ENCODE measurements at places on chromosomes 2 and 18.

GRCh38 chr18:7633171-7633570 is 66.1 kb downstream of the PTPRM start:
- no peak overlapping the region for H3K27ac ChIP-seq
- H3K4me1 ChIP-seq = peaks cover 13% of the 10 kb centered on the region
- no peaks in the 10 kb centered on the region for H3K36me3 ChIP-seq
- DNase-seq = no peak
- no peak overlapping the region for H3K4me3 ChIP-seq

DNA sequence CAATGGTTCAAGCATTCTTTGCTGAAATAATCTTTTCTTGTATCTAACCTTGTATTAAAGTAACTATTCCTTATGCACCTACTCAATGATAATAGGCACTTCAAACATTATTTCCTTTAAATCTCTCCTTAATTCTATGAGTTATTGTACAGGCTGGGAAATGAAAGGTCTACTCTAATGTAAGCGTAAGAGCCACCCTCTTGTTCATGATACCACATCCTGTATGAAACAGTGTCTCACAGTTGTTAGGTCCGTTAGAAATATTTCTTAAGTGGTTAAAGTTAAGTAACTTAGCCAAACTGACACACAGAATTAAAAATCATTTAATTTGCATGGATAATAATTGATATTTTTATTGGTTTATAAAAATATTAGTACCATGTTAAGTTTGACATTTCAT is 162.5 kb upstream of the RPRM start:
- no peaks in the 10 kb centered on the region for H3K36me3 ChIP-seq
- H3K4me3 ChIP-seq = no peak overlapping the region
- no peak for DNase-seq
- peaks cover 5% of the 10 kb centered on the region for H3K4me1 ChIP-seq

DNA sequence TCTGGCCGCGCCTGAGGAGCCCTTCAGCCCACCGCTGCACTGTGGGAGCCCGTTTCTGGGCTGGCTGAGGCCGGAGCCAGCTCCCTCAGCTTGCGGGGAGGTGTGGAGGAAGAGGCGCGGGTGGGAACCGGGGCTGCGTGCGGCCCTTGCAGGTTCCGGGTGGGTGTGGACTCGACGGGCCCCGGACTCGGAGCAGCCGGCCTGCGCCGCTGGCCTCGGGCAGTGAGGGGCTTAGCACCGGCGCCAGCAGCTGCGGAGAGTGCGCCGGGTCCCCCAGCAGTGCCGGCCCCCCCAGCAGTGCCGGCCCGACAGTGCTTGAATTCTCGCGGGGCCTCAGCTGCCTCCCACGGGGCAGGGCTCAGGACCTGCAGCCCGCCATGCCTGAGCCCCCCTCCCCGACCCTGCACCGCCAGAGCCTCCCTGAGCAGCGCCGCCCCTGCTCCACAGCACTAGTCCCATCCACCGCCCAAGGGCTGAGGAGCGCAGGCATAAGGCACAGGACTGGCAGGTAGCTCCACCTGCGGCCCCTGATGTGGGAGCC is 534.2 kb downstream of the ZNF804A start:
- no peaks in the 10 kb centered on the region for H3K36me3 ChIP-seq
- no peak overlapping the region for H3K4me3 ChIP-seq
- no peak for DNase-seq
- no peaks in the 10 kb centered on the region for H3K4me1 ChIP-seq
- H3K27ac ChIP-seq = no peak overlapping the region

DNA sequence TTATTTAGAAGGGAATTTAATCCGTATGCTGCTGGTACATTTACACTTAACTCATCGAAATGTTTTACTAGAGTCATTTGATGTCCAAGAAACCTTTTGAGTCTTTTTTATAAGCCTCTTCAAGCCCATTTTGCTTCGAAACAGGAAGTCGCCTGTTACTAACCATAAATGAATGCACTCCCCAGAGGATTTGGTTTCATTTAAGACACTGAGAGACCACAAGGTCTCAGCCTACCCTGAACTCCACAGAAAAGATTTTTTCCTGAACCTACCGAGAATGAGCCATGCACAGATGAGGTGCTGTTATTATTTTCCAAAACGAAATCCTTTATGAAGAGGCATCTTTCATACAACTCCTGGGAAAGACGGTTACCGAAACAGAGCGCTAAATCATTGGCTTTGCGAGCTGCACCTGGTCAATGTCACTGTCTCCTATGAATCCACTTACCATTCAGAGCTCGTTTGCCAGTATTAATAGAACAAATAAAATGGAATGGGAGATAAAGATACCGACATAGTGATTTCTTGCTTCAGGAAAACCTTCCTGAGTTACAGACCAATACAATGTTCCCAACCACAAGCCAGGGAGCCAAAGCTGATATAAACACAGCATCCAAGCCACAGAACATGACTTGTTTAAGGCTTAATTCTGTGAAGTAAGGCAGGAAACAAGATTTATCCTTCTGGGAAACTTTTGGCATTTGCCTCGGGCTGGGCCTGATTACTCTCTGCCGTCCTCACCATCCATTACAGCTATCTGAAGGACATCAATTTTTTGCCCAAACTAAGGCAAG is 382.1 kb downstream of the OSR1 start:
- H3K27me3 ChIP-seq = no peaks in the 10 kb centered on the region
- no peak overlapping the region for H3K27ac ChIP-seq
- no peaks in the 10 kb centered on the region for H3K4me1 ChIP-seq
- H3K36me3 ChIP-seq = no peaks in the 10 kb centered on the region
- no peak for DNase-seq

DNA sequence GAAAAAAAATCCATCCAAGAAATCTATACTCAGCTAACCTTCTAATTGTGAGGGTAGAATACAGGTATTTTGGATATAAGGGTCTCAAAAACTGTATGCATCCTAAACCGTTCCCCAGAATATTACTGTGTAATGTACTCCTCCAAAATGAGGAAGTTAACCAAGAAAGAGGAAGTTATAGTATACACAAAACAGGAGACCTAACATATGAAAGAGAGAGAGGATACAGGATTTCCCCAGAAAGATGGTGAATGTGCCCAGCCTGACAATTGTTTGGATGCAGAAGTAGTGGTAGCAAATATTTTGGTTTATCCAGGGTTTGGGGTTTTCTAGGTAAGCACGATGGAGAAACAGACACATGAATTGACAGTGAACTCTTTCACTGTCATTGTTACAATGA is 50.6 kb downstream of the GALNT3 start:
- H3K27ac ChIP-seq = no peak overlapping the region
- no peak for DNase-seq
- no peaks in the 10 kb centered on the region for H3K36me3 ChIP-seq
- no peaks in the 10 kb centered on the region for H3K27me3 ChIP-seq
- no peaks in the 10 kb centered on the region for H3K4me1 ChIP-seq
- no peak overlapping the region for H3K4me3 ChIP-seq

DNA sequence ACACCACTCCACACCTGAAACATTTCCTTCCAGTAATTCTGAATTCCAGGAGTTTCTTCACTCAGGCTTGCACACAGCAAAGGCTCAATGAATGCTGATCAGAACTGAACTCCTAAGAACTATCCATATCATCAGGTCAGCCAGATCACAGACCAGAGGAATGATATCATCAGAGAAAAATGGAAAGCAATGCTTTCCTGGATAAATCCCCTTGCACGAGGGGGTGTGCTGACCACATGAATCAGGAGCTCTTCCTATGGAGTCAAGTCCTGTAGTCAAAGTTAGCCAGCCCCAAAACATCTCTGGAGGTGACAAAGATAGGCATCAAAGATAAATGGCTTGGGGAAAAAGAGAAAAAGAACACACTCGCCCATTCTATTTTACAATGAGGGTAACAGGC is 83.8 kb upstream of the ACVR2A start:
- no peaks in the 10 kb centered on the region for H3K36me3 ChIP-seq
- H3K4me1 ChIP-seq = peaks cover 15% of the 10 kb centered on the region
- no peak for DNase-seq
- H3K4me3 ChIP-seq = no peak overlapping the region
- H3K27me3 ChIP-seq = no peaks in the 10 kb centered on the region

DNA sequence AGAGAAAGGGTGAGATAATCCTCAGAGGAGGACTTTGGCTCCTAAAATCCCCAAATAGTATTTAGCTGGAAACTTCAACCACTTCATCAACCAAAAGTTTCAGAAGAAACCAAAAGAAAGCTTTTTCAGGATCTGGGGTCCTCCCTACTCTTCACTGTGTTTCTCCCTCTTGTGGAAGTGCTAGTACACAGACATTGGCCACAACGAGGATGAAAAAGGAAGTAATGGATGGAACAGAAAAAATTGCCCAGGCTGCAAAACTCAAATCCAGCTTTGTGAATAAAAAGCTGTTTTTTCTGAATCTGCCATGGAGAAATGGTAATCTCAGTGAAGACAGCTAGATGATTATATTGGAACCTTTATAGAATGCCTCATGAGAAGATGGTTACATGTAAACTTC is 4.0 kb downstream of the PID1 start:
- no peak overlapping the region for H3K27ac ChIP-seq
- peaks cover 14% of the 10 kb centered on the region for H3K27me3 ChIP-seq
- no peak overlapping the region for H3K4me3 ChIP-seq
- peaks cover 9% of the 10 kb centered on the region for H3K4me1 ChIP-seq
- no peaks in the 10 kb centered on the region for H3K36me3 ChIP-seq

- no peaks in the 10 kb centered on the region for H3K27me3 ChIP-seq
- no peak overlapping the region for H3K4me3 ChIP-seq
- H3K27ac ChIP-seq = no peak overlapping the region
- H3K4me1 ChIP-seq = peaks cover 5% of the 10 kb centered on the region
- DNase-seq = no peak
These were observed 249.3 kb upstream of the GULP1 start for GRCh38 chr2:188042412-188042811.

DNA sequence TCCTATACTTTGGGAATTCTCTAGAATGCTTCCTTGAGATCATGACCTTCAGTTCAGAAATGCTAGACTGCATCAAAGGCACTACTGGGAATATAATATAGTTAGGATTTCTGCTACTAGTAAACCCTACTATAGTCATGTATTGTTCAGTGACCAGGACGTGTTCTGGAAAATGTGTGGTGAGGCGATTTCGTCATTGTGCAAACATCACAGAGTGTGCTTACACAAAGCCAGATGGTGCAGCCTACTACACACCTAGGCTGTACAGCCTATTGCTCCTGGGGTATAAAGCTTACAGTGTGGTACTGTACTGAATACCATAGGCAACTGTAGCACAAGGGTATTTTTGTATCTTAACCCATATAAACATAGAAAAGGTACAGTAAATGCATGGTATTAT is 13.0 kb downstream of the CXCR4 start:
- no peak for DNase-seq
- no peak overlapping the region for H3K27ac ChIP-seq
- no peak overlapping the region for H3K4me3 ChIP-seq
- H3K27me3 ChIP-seq = no peaks in the 10 kb centered on the region
- no peaks in the 10 kb centered on the region for H3K36me3 ChIP-seq

DNA sequence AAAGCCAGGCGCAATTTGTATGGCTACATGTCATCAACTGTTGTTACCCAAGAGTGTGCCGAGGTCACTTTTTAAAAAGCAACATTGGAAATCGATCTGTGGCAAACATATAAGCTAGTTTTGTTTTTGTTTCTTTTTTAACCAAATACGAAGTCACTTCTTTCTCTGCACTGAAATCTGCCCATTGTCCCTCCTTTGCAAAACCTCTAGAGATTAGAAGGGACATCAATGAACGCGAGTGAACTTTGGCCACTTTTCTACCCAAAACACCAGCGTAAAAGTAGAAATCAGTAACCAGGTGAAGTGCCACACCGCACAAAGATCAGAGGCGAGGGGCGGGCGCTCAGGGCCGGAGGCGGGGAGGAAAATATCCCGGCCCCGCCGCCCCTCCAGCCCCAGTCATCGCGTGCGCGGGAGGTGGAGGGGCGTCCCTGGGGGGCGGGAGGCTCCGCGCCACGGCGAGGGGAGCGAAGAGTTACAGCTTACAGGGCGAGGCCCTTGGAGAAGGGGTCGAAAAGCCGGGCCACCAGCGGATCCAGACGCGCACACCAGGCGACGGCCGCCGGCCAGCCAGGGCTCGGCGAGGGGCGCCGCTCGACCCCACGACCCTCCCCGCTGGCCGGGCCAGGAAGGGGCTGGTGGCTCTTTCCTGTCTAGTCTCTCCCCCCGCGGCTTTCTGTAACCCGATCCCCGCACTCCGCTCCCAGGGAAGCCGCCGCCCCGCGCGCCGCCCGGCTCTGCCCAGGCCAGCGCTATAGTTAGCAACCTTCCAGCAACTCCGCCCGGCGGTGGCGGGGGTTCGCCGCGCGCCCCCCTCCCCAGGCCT is 993 bp downstream of the RBMS1 start:
- H3K4me3 ChIP-seq = peak overlapping the region; percentile 99
- H3K36me3 ChIP-seq = no peaks in the 10 kb centered on the region
- H3K4me1 ChIP-seq = peaks cover 4% of the 10 kb centered on the region
- peak; percentile 96 for DNase-seq

GRCh38 chr2:197010200-197011020 is 83.9 kb upstream of the PGAP1 start:
- no peak overlapping the region for H3K4me3 ChIP-seq
- H3K27me3 ChIP-seq = no peaks in the 10 kb centered on the region
- DNase-seq = peak; percentile 60
- H3K4me1 ChIP-seq = peaks cover 15% of the 10 kb centered on the region
- peak overlapping the region; percentile 95 for H3K27ac ChIP-seq

DNA sequence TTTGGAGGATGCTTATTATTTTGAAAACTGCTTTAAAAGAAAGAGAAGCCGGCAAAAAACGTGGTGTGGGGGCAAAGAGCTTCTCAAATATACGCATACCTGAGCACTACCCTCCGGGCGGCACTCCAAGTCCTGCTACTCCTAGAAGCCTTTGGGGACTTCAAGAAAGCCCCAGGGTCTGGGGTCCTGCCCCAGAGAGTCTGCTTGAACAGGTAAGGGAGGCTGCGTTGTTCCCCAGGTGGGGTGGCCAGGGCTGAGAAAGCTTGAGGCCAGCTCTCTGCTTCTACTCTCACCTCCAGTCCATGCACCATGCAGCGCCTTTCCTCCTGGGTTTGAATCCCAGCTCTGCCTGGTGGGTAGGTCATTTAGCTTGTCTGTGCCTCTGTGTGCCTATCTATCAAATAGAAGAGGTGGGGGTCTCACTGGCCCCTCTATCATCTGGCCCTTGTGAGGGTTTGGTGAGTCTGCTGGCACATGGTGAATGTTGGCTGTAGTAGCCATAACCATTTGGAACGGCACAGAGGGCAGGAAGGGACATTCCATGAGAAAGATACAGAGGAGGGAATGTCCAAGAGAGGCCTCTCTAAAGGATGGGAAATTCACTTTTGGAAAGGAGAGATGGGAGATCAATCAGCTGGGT is 19.5 kb downstream of the MALL start:
- no peaks in the 10 kb centered on the region for H3K27me3 ChIP-seq
- no peaks in the 10 kb centered on the region for H3K36me3 ChIP-seq
- H3K27ac ChIP-seq = no peak overlapping the region
- DNase-seq = peak; percentile 23
- H3K4me3 ChIP-seq = no peak overlapping the region

- no peak overlapping the region for H3K27ac ChIP-seq
- H3K36me3 ChIP-seq = no peaks in the 10 kb centered on the region
- DNase-seq = no peak
These were observed 55.6 kb downstream of the C1QL2 start for GRCh38 chr2:119102964-119103363.

Data from endodermal cell (in vitro differentiated cells).